ENCODE measurements at places on chromosomes 5 and 9. TPM values are rescaled to one million over a fixed set of nuclear protein-coding genes. Genes with fewer than 3 reads are reported as not detected.

FOXD4L3 gene
- not detected for total RNA-seq

CCL27 gene
- total RNA-seq, result not detected

OLFM1 gene
- 0.64 TPM for total RNA-seq

REEP2 gene
- total RNA-seq, result 0.11 TPM

CCDC187 gene
- total RNA-seq, result not detected

SLC34A3 gene
- total RNA-seq, result not detected

LCN1 gene
- not detected for total RNA-seq

SMIM32 gene
- not detected for total RNA-seq

SLC2A6 gene
- 1.1 TPM for total RNA-seq

PCDHGA10 gene
- total RNA-seq, result 4.1 TPM

Measured in esophagus squamous epithelium (tissue), 5 donors.